Stimulated activated CD8-positive, alpha-beta memory T cell treated with anti-CD3 and anti-CD28 coated beads, Interleukin-7, amount 100 ng/mL, for 24 hours (primary cell): ENCODE measurements at places on chromosomes 3 and 15.

DNA sequence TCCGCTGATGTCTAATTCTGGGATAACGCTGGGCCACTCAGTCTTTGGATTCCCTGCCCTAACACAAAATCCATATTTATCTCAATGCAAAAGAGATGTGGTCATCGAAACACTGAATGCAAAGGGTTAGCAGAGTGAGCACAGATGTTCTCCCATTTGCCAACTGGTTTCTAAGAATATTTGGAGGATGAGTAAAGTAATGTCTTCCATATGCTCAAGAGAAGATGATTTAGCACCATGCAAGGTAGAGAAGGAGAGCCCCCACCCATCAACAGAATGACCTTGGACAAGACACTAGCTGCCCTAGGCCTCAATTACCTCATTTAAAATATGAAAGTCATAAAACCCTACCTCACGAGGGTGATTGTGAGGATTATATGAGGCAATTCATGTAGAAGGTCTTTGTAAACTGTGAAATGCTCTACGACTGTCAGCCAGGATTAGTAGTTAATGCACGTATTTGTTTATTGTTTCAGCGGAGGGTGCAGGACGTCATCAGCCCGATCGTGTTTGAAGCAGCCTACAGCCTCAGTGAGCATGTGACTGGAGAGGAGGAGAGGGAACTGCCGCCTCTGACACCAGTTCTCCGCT is 232.9 kb upstream of the CTDSPL start:
- DNase-seq: no peak

DNA sequence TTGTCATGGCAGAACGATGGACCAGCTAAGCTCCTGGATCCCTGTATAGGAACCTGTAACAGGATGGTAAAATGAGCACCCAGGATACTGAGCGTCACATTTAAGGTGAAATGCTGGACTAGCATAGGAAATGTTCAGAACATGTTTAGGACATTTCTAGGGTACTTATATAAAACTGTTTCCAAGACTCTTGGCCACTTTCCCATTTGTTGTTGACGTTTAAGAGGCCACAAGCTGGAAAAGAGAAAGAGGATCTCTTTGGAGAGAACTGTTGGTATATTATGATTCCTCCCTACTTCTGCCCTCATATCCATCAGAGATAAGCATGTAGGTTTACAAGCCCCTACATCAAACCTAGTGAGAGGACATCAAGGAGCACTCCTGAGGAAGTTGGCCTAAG is 57.5 kb downstream of the SCN11A start:
- no peak for DNase-seq

DNA sequence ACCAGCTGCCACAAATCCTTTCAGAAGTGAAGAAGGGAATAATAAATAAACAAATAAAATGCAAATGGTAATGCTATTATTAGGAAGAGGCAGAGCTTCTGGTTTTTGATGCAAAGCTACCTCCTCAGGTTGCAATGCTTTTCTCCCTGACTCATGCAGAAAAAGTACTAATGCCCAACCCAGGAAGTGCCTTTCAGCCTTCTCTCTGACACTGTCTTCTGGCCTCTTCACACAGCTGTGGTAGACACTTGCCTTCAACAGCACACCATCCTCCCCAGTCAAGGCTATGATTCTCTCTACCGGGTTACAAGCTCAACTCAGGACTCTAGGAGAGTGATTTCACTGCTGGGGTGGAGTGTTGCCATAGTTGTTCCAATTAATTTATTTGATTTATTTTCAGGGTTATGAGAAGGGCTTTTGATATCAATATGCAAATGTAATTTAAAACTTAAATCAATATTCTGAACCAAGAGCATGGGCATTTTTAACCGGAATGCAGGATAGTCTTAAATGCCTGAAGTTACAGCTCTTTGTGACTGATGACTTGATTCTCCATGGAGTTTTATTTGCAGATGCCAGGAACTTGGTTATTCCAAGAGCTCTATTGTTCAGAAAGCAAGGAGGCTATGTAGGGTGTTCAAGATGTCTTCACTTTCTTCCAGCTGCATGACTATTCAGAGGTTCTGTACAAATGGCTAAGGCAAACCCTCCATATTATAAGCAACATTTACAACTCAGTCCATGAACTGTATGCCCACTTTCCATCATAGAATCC is 27.1 kb upstream of the GALNT15 start:
- no peak for DNase-seq

GRCh38 chr3:113103588-113103987 is 107.8 kb upstream of the BOC start:
- no peak for DNase-seq

DNA sequence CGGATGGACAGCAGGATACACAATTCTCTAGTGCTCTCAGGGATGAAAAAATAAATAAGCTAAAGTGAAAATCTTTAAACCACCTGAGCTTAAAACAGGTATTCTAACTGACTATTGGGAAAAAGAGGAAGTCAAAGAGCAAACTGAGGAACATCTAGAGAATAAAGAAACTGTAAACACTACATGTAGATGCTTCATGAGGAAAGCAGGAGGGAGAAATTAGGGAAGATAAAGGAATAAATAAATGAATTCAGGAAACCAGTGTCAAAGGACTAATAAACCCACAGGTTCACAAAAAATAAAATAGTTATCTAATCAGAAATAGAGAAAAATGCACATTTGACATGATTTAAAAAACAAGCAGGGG is 525 bp upstream of the MCCC1 start:
- no peak for DNase-seq

GRCh38 chr3:192880313-192880712 is 37.3 kb downstream of the MB21D2 start:
- no peak for DNase-seq

- no peak for DNase-seq
These were observed 14.8 kb downstream of the HRH1 start for GRCh38 chr3:11168881-11169805.

GRCh38 chr3:152270937-152271336 is 2.2 kb downstream of the MBNL1 start:
- DNase-seq: no peak

DNA sequence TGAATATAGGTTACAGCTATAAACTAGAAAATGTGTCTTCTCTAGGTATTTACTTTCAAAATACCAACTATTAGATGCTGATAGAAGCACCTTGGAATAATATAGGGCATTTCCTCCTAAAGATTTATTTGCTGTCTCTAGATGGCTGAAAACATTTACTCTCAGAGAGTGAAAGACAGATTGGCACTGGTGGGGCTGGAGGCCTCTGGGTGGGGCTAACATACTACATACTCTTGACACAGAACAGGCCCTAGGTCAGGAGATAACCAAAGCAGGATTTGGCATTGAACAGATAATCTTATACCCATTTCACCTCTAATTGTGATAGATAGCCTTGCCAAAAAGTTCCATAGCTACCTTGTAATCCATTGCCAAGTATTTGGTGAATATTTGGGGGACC is 253.3 kb upstream of the TBC1D5 start:
- DNase-seq: no peak

- no peak for DNase-seq
These were observed 448.0 kb downstream of the FOXP1 start for GRCh38 chr3:71135373-71136088.

DNA sequence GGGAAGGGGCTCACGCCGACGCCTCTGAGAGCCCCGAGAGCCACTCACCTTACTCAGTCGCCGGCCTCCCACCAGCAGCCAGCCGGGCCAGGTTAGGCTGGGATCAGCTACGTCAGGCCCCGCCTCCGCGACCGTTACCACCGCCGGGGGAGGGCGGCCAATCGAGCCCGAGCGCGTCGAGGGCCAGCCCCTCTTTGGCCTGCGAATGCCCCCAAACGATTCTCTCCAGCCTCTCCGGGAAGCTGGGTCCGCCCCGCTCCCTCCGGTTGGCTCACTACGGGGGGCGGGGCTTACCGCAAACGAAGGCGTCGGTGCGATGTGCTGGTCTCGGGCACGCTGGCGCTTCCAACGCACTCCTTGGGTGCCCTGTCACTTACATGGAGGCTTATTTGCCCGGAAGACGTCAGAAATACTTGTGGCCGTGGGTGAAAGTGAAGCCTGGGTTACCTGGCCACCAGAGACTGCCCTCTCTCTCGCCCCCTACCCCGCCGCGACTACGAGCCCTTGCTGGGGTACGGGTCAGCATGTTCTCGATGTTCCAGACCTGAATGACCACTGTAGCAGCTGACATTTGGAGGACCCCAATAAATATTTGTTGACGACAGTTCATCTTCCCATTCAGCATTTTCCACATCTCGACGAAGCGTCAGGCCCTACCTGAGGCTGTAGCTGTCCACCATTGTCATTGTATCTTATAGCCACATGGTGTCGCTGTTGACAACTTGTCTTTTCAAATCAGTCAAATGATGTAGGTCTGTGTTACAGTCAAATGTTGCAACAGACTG is at the start of gene CEP70:
Gene CEP70, minus strand, starts transcription at position 111 of the 785 bp plus-strand sequence. CDS start 21,333 bp downstream, outside the sequence.
- DNase-seq: peak; percentile 75

- DNase-seq: no peak
These were observed 70.5 kb upstream of the EPHB3 start for GRCh38 chr3:184491011-184491576.

DNA sequence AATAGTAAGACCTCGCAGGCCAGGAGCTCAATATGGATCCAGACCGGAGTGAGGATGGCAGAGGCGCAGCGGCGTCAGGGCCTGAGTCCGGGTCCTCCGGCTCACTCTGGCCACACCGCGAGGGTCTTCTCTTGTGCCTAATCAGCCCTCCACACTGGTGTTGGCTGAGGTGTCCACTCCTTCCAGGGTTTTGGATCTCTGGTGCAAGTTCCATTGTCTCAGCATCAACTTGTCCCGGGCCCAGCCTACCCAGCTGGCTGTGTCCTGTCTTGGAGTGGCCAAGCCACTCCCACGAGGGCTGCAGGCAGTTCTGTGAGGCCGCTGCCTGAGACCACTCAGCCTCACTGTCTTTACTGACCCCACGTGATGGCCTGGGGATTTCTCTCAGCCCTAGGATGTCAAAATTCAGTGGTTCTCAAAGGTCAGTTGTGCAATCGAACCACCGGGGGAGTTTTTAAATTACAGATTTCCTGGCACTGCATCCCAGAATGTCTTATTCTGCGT is 12.6 kb upstream of the GOLGA6L7 start:
- no peak for DNase-seq

- DNase-seq: no peak
These were observed 51.2 kb upstream of the PRR20G start for GRCh38 chr3:127339016-127339415.

DNA sequence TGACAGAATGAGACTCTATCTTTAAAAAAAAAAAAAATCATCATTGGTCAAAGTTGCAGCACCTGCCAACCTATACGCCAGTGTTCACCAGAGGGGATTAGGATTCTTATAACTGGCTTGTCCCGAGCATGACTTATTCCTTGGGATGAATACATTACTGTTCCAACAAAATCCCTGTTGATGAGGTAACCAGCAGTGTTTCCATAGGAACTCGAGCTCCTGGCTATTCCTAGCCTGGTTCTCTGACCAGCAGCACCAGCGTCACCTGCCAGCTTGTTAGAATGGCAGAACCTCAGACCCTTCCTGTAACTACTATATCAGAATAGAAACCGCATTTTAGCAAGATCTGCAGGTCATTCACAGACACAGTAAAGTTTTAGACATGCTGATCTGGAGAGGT is 364.4 kb downstream of the PTPRG start:
- no peak for DNase-seq

GRCh38 chr3:124318656-124319055 is 326.7 kb upstream of the ROPN1 start:
- DNase-seq: no peak

DNA sequence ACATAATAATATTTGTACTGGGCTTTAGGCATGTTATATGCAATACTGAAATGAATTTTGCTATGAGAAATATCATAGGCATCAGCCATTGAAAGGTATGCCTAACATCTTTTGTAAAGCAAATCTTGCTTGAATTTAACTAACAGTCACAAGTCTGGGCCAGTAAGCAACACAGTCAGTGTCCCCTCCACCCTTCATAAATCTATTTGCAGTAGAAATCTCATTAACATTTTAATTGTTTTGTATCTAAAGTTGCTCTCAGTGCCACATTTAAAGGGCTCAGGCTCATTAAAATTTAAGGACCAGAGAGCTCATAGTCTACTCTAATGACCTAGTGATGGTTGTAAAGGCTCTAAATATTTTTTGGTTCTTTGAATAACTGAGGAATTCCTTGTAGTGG is 167.2 kb upstream of the GOLIM4 start:
- no peak for DNase-seq

GRCh38 chr15:83694015-83694414 is 40.1 kb downstream of the ADAMTSL3 start:
- DNase-seq: no peak

DNA sequence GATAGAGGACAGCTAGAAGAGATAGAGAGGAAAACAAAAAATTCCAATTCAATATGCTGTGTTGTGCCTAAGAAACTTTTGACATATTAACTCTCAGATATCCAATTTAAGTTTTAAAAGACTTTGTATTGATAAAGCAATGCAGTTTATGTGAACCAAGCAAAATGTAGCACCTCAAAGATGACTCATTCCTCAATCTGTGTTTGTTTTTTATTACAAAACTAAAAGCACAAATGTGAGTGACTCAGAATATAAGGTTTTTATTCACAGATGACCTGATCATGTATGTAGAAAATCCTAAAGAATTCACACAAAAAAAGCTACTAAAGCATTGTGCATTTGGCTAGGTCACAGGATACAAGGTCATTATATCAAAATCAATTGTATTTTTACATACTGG is 11.1 kb downstream of the HCLS1 start:
- no peak for DNase-seq

DNA sequence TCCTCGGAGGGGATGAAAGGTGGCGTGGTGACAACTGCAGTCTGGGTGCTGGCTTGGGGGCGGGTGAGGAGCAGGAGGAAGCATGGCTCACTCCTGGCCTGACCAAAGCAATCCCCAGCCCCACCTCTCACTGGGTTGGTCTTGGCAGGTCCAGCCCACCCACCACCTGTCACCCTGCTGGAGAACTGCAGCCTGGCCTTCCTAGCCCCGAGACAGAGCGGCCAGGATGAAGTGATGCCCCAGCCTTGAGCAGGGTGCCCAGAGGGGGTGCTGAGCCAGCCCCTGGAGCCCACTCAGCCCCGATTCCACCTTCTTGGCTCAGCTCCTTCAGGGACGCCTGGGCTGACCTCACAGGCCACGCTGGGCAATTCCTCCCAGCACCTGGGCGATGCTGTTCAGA is 89.9 kb downstream of the IQSEC1 start:
- no peak for DNase-seq

DNA sequence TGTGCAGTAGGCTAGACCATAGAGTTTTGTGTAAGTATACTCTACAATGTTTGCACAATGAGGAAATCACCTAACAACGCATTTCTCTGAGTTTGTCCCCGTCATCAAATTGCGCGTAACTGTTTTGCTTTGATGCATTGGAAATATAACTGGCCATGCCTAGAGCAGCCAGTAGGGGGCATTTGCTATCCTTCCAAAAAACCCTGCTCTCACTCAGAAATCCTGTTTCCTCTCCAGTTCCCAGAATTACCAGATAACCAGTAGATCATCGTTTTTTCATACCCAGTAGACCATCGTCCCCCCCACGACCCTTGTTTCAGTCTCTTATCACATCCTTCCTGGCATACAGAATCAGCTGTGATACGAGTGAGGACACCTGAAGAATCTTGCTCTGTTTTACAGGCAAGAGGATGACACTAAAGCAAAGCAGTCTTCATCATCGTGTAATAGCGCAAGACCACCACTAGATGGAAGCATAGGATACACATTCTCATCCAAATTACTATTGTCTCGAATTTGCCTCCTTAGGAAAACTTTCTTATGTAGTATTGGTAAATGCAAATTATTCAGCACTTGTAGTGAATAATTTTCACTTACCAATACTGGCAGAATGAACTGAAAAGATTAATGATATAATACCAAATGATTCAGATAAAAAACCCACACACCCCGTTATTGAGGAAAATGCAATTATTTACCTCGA is 4.4 kb upstream of the GABRR3 start:
- DNase-seq: peak; percentile 45

- no peak for DNase-seq
These were observed 24.7 kb upstream of the HHLA2 start for GRCh38 chr3:108271626-108272025.

- no peak for DNase-seq
These were observed 656 bp downstream of the SLMAP start for GRCh38 chr3:57756528-57757401.
